ENCODE measurements at places on chromosomes 1 and 21.

GRCh38 chr1:156244712-156245111 is 2.7 kb downstream of the BGLAP start:
- no peak for DNase-seq

- no peak for DNase-seq
These were observed 14.7 kb upstream of the PTGFR start for GRCh38 chr1:78475888-78476610.

- DNase-seq, result peak; percentile 97
These were observed 41.4 kb upstream of the COL6A2 start for GRCh38 chr21:46056450-46056903.

- DNase-seq, result peak; percentile 68
These were observed at the start of gene PTPRU for GRCh38 chr1:29235955-29236711. Gene PTPRU, plus strand, starts transcription at chr1:29236522. Its CDS starts 123 bp downstream, at chr1:29236645.

GRCh38 chr1:228009116-228009827 is 2.5 kb downstream of the WNT3A start:
- DNase-seq, result no peak

DNA sequence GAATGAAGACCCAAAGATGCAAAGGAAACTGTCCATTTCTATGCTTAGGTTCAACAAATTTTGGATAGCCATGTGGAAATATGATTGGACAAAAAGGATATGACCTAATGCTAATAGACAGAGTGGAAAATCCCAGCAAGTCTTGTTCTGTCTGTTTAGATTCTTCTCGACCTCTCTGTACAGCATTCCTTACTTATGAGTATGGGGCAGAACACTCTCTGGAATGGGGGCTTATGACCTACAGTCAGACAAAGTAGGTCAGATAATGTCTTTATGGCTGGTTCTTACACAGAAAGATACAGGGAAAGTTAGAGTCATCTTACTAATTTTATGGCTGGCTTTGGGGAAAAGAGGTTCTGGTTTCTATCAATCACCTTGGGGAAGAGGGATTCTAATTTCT is 2.8 kb downstream of the GCSAML start:
- peak; percentile 68 for DNase-seq

DNA sequence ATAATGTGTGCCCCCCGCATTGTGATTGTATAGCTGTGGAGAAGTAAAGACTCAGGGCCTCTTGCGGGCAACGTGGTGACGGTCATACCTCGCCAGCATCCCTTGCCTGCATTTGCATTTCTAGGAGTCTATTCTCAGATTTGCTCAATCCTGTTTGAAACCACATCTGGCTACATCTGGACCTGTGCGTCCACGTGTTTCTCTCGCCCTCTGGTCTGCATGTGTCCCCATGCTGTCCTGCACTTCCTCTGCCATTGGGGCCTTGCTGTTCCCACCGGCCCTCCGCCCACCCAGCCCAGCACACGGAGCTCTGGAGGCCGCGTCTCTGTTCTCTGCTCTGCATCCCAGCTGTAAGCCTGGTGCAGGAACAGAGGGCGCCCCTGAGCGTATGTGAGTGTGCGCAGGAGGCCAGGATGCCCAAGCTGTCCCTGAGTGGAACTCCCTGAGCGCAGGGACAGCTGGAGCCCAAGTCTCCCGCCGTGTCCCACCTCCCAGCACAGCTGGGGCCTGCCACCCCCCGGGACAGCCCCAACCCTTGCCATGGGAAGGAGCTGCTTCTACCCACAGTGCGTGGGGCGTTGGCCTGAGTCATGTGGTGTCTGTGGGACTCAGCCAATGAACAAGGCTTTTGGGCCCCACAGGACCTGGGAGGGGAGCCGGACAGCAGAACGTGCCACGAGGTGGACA is 1.6 kb downstream of the KRTAP10-2 start:
- DNase-seq, result no peak

- no peak for DNase-seq
These were observed 444 bp upstream of the AGO1 start for GRCh38 chr1:35882586-35882944.

DNA sequence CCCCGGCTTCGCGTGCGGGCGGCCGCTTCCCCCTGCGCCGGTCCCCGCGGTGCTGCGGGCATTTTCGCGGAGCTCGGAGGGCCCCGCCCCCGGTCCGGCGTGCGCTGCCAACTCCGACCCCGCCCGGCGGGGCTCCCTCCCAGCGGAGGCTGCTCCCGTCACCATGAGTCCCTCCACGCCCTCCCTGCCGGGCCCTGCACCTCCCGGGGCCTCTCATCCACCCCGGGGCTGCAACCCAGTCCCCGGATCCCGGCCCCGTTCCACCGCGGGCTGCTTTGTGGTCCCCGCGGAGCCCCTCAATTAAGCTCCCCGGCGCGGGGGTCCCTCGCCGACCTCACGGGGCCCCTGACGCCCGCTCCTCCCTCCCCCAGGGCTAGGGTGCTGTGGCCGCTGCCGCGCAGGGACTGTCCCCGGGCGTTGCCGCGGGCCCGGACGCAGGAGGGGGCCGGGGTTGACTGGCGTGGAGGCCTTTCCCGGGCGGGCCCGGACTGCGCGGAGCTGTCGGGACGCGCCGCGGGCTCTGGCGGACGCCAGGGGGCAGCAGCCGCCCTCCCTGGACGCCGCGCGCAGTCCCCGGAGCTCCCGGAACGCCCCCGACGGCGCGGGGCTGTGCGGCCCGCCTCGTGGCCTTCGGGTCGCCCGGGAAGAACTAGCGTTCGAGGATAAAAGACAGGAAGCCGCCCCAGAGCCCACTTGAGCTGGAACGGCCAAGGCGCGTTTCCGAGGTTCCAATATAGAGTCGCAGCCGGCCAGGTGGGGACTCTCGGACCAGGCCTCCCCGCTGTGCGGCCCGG is 159.2 kb downstream of the RUNX1 start:
- DNase-seq, result peak; percentile 87

Data from fibroblast of skin of back (primary cell).